Mammary epithelial cell (primary cell): ENCODE measurements at places on chromosomes 6 and 20. TPM values are rescaled to one million over a fixed set of nuclear protein-coding genes. Genes with fewer than 3 reads are reported as not detected.

MYT1 gene
- total RNA-seq: not detected in 2 replicates

KHDC1L gene
- total RNA-seq: not detected

VSX1 gene
- total RNA-seq: not detected in 2 replicates

C6orf58 gene
- total RNA-seq: 0.26 TPM in 1 of 2 replicates, not detected in the other

SYNJ2 gene
- 22.7 and 26.6 TPM in 2 replicates for total RNA-seq

RNF182 gene
- total RNA-seq: not detected in 2 replicates

ESR1 gene
- total RNA-seq: 0.38 and 0.43 TPM in 2 replicates

FAM229B gene
- 3.4 and 6.5 TPM in 2 replicates for total RNA-seq

WFDC2 gene
- 4.7 TPM for total RNA-seq

MDFI gene
- total RNA-seq: 137 TPM

RAET1L gene
- 1.0 TPM for total RNA-seq

LGSN gene
- total RNA-seq: not detected in 2 replicates
